Cardiac muscle cell (in vitro differentiated cells and primary cell): ENCODE measurements at places on chromosomes 5 and 9. TPM values are rescaled to one million over a fixed set of nuclear protein-coding genes. Genes with fewer than 3 reads are reported as not detected.

PCDHGA8 gene
- 2.3 and 2.5 TPM in 2 replicates for total RNA-seq

PCDHA5 gene
- 1.5 and 1.8 TPM in 2 replicates for total RNA-seq

PTRH1 gene
- total RNA-seq: 23.7 and 24.4 TPM in 2 replicates

SLC6A7 gene
- not detected in 2 replicates for total RNA-seq

TMEM141 gene
- 200 and 306 TPM in 2 replicates for total RNA-seq

RASGRF2 gene
- total RNA-seq: 0.04 and 0.06 TPM in 2 replicates
